Nucleus accumbens (tissue), 56 donors: ENCODE measurements at places on chromosomes 5 and 9.

DNA sequence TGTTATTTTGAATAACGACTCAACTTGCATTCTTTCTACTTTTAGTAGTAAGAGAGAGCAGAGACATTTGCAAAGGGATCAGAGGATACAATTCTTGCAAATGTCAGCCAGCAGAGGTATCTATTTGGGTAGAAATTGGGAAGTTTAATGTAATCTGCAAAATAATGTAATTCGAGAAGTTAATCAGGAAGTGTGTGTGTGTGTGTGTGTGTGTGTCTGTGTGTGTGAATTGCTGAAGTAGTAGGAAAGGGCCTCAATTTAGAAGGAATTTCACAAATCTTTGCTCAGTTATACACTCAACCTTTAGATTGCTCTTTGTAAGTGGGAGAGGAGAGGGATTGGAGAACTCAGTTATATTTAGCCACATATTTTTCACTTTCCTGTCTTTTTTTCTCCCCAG is 11.0 kb upstream of the IFNA1 start:
- DNase-seq, result no peak

- DNase-seq, result no peak
These were observed 21.2 kb upstream of the VCAN start for GRCh38 chr5:83450183-83450966.

DNA sequence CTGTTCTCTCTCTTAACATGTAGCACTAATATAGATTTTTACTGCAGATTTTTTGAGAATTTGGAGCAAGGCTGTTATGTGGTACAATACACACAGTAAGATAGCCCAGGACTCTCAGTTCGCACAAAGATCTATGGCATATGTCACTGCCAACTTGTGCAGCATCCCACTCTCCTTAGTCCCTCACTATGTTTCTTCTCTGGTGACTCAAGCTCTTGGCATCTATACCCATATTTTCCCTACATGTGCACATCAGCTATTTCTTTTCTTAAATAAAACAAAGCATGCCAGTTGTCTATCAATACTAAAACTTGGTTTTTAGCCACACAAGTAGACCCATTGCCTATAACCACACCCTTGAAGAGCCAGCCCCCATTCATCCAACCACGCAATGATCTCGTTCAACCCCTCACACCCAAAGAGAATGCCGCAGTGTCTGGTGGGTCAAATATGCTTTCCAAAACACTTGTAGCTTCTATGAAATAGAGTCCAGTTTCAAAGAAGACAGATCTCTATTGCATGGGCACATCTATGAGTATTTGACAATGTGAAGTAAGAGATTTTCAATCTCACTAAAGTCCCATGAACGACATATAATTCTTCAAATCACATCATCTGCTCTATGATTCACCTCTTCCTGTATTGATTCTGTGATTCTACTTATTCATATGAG is 18.2 kb upstream of the IL7R start:
- DNase-seq, result no peak

DNA sequence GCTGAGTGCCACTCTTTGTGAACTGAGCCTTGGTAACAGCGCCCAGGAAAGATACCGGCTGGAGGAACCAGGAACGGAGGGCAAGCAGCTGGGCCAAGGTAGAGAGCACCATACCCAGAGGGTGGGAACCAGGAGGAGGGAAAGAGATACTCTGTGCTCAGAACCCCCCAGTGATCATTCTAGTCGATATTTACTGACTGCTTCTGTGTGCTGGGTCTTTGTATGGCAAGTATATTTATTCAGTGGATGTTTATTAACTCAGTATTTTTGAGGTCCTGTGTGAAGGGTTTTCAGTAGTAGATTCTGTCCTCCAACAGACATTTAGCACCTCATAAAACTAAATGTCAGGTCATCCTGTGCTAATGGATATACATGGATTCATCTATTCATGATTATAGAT is 62.3 kb upstream of the RARS1 start:
- DNase-seq, result no peak

GRCh38 chr9:35522187-35522586 is 32.3 kb downstream of the RUSC2 start:
- no peak for DNase-seq

DNA sequence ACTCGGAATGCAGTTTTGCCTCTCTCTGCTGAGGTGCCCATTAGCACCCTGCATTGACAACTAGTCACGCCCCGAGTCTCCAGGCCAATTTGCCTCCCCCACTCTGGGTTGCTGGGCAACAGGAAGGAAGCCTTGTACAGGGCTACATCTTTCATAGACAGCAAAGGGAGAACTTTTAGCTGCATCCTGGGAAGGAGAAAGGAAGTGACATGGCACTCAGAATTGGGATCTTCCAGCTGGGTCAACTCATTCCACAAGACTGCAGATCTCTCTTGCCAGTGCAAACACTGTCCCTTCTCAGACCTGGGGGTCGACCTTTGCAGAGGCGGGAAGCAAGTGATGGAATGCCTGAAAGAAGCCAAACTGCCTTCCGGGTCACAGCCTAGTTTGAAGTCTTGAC is 282.0 kb downstream of the SLIT3 start:
- no peak for DNase-seq

GRCh38 chr9:15306068-15306756 is 804 bp downstream of the TTC39B start:
- DNase-seq, result peak; percentile 6
